ENCODE measurements at places on chromosomes 1 and 21.
A peak's percentile ranks its signal among the peaks of the same experiment; 100 is the strongest.

GRCh38 chr1:56745231-56745630, 74.0 kb downstream of the FYB2 start:
- DNase-seq, result no peak

DNA sequence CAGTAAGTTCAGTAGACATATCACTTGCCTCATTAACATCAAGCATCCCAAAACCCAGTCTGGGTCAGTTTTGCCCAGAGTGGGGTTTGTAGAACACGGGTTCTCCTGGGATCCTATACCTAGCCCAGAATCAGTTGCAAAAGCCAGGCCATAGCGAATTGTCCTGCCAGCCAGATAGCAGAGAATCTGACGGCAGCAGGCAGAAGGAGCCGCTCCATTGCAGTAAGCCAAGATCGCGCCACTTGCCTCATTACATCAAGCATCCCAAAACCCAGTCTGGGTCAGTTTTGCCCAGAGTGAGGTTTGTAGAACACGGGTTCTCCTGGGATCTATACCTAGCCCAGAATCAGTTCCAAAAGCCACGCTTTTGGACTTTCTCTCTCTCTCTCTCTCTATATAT, 19.1 kb downstream of the NDUFS5 start:
- no peak for DNase-seq

- no peak for DNase-seq
Observed at GRCh38 chr21:31317688-31318087, 26.4 kb downstream of the TIAM1 start.

GRCh38 chr1:207097871-207098324, 6.1 kb upstream of the C4BPA start:
- no peak for DNase-seq

DNA sequence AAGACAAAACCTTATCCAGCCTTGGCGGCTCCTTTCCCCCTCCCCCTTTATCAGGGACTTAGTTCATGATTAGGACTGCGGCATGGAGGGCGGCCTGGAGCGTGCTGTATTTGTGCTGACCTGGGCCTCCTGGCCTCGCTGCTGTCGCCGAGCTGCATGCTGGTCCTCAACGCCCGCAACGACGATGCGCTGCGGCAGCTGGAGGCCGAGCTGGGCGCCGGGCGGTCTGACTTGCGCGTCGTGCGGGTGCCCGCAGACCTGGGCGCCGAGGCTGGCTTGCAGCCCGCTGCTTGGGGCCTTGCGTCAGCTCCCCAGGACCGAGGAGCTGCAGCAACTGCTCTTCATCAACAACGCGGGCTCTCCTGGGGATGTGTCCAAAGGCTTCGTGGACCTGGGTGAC, 70.9 kb downstream of the TM2D1 start:
- DNase-seq, result no peak

DNA sequence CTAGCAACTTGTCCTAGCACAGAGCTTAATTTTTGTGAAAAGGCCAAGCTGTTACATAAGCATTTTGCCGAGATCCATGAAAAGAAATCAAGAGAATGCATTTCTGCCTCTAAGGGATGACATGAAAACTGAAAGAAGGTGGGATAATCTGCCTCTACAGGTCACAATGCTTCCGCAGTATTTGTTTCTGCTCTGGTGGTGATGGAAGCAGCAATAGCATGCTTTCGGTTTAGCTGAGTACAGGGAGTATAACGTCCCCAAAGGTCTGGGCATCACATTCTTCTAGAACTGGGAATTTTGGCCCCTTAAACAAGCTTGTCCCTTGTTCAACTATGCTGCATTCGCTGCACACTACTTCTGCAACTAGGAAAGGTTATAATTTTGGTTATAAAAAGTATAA, 14.4 kb upstream of the MAGI3 start:
- DNase-seq, result no peak

GRCh38 chr1:117685936-117686806, 80.3 kb downstream of the TENT5C start:
- DNase-seq, result no peak

DNA sequence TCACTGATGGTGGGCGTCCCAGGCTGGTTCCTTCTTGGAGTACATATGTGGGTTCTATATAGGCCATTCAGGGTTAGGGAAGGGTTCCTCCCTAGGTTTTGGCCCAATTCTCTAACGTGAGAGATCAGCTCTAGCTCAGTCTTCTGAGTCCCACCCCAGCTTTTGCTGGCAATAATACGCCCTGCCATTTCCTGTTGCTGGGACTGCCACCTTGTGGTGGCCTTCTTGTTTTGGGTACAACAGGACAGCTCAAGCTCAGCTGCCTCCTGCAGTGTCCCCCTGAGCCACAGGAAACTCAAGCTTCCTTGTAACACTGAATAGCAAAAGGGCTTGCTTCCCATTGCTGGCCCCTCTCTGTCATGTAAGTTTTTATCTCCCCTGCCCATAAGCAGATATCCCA, 77.8 kb downstream of the BACH1 start:
- DNase-seq, result no peak

DNA sequence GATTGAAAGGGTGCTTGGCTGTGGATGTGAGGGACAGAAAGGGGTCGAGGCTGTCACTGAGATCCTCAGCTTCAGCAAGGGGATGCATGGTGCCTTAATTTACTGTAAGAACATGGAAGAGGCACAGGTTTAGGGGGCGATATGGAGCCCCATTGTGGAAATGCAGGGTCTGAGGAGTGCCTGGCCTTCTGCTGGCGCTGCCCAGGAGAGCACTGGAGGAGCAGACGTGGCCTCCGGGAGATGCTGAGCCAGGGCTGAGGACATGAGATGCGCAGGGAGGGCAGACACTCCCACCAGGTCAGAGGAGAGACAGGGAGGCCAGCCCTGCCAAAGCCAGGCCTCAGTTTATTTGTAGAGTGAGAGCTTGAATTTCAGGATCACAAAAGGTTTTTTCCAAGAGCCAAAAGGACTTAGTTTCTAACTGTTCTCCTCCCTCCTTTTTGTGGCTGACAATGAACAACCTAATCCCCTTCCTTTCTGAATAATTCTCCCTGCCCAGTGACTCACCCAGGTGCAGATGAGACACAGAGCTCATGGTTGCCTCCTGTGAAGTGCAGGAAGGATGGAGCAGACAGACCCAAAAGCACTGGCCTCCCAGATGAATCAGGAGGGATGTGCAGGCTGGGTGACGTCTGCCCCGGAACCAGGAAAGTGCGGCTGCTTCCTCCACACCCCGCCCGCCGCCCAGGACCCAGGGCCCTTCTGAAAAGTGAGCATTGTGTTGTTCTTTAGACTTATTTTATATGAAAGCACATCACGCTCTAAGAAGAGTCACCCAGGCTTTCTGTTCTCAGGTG, 73.0 kb upstream of the TMPRSS2 start:
- DNase-seq, result no peak

GRCh38 chr21:41973861-41974751, 20.3 kb upstream of the C2CD2 start:
- no peak for DNase-seq

GRCh38 chr1:116910379-116911187, 867 bp downstream of the PTGFRN start:
- no peak for DNase-seq

GRCh38 chr1:195894411-195894810, 713.8 kb downstream of the KCNT2 start:
- no peak for DNase-seq

DNA sequence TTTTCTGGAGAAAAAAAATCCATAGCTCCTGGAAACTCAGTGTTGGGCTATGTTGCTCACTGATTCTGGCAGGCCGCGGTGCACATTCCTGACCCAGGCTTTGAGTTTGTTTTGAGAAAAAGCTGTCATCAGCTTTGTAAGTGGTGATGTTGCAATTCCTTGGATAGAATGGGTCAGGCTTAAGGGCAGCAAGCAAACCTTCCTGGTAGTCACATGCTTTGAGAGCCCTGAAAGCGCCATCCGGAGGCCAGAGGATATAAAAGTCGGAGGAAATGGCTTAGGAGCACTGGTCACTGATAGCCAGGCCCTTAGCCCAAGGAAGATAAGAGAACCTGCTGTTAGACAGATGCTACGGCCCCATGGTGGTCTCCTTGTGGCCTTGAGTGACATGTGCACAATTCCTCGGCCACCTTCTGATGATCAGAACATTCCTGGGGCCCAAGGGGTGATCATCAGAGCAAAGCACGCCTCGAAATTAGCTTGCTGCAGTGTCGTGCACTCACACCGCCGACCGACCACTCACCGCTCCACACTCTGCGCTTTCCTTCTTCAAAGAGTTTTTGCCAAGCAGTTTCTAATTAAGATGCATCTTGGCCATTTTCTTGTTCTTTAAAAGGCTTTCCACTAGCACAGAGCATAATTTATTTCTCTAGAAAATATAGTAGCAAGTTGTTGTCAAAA, 78.6 kb downstream of the MAN1C1 start:
- DNase-seq, result no peak

DNA sequence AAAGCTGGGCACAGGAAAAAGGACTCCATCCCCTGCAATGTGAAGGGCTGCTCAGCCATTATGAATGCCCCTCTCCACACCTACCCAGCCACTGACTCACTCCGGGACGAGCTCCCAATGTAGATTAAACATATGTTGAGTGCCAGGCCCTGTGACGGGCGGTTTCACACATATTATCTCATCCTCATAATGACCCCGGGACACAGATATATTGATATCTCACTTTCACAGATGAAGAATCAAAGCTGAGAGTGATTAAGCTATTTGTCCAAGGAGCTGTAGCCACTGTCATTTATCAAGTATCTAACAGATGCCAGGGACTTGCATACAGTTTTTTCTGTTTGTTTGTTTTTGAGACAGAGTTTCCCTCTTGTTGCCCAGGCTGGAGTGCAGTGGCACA, 35.0 kb upstream of the SLC30A1 start:
- DNase-seq, result no peak

DNA sequence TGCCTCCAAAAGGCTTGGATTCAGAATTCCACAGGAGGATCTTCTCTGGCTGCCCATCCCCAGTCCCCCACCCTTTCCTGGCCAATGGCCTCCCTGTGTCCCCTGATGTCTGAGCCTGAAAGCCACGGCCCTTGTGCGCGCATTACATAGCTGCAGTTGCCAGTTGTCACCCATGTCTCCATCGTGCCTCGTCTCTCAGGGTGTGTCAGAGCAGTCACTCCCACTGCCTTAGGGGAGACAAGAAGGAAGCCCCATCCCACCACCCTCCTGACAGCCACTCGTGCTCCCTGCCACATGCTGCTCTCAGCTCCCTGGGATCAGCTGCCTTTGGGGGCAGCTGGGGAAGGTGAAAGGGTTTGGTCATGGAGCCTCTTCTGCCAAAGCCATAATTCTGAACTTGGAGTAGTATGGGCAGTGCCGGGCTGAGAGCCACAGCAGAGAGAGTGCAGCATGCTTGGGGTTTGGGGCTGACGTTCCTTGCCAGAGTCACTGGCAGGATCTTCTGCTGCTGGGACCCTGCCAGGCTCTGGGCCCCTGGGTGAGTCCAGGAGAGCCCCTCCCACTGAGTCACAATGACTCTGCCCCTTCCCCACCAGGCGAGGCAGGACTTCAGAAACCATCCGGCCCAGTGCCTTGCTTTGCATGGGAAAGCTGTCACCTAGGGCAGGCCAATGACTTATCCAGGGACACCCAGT, 285.9 kb upstream of the VAMP3 start:
- no peak for DNase-seq

- no peak for DNase-seq
Observed at GRCh38 chr21:26041431-26042180, 129.0 kb downstream of the APP start.

GRCh38 chr1:163537809-163538208, 216.1 kb downstream of the NUF2 start:
- no peak for DNase-seq

GRCh38 chr1:26077524-26077923, 10.1 kb upstream of the TRIM63 start:
- DNase-seq, result no peak

- DNase-seq, result no peak
Observed at GRCh38 chr1:235397733-235398132, 30.5 kb downstream of the TBCE start.

- no peak for DNase-seq
Observed at GRCh38 chr21:45323487-45324311, 36.0 kb upstream of the POFUT2 start.

GRCh38 chr1:113874012-113874879, 2.7 kb upstream of the PTPN22 start:
- DNase-seq, result no peak

DNA sequence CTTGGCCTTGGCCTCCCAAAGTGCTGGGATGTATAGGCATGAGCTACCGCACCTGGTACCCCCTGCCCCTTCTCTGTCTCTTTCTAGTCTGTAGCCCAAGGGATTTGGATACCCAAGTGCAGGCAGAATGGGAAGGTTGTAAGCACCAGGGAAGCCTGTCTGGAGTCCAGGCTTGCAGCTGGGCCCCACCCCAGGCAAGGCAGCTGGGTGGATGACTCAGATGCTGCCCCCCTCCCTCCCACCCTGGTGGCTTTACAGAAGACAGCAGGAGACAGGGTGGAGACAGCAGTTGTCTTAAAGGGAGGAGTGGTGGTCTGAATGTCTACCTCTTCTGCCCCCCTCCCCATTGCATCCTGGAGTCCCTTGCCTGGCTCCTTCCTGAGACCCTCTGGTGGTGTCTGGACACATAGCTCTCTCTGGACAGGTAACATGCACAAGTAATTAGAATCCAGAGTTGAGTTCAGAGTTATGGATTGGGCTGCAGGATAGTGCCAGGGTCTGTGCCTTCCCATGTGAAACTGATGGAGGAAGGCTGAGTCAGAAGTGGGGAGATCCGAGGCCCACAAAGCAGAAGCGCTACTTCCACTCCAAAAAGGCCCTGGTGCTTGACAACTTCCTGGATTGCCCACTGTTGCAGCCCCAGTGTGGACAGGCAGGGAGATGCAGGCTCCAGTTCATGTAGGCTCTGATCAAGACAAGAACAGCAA, 5.1 kb downstream of the LMNA start:
- DNase-seq, result peak; percentile 16

DNA sequence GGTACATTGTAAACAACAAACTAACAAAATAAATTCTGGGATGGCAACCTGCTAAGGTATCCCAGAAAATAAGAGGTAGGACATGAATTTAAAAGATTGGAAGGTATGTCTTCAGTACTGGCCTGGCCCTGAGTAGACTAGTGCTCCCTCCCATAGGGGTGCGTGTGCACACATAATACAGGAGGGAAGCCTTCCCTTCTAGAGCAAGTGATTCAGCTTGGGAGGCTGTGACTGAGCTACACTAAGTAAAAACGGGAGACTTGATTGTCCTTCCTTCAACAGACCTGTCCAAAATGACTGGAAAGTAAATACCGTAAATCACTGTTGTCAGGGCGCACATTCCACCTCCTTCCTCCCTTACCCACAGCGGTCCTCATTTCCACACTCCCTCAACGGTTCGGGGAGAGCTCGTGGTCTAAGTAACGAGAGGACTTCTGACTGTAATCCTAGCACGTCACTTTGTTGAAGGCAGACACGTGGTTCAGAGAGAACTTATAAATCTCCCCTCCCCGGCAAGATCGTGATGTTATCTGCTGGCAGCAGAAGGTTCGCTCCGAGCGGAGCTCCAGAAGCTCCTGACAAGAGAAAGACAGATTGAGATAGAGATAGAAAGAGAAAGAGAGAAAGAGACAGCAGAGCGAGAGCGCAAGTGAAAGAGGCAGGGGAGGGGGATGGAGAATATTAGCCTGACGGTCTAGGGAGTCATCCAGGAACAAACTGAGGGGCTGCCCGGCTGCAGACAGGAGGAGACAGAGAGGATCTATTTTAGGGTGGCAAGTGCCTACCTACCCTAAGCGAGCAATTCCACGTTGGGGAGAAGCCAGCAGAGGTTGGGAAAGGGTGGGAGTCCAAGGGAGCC, at the start of gene TGFB2:
TGFB2 (plus strand) TSS at position 523 of the 859 bp plus-strand sequence. CDS start 1,366 bp downstream, outside the sequence.
- DNase-seq, result no peak

Data from SHP77 treated with DMSO at 0.1 percent for 48 hours (cell line).